ENCODE measurements at places on chromosomes 16 and 17. TPM values are rescaled to one million over a fixed set of nuclear protein-coding genes. Genes with fewer than 3 reads are reported as not detected.

Gene KCNG4
- not detected for total RNA-seq

Gene TMEM208
- 20.3 TPM for total RNA-seq

Gene MYH13
- total RNA-seq = not detected

Gene KRT40
- not detected for total RNA-seq

Gene SHISA6
- not detected for total RNA-seq

Gene TRPV3
- not detected for total RNA-seq

Gene NPIPB8
- not detected for total RNA-seq

Gene RSPRY1
- 32.9 TPM for total RNA-seq

Gene PYY
- total RNA-seq = not detected

Gene KRT17
- total RNA-seq = 1.2 TPM

Gene DNAH9
- total RNA-seq = not detected

Gene TNK1
- 0.49 TPM for total RNA-seq

Gene MAP2K6
- total RNA-seq = 2.9 TPM

Gene RNF227
- total RNA-seq = 3.0 TPM

Gene TVP23B
- 30.1 TPM for total RNA-seq

Gene CCDC92B
- total RNA-seq = not detected

Gene RUNDC3A
- 0.25 TPM for total RNA-seq

Gene MOSMO
- total RNA-seq = 13.7 TPM

Gene G6PC1
- not detected for total RNA-seq

Gene EMP2
- total RNA-seq = 37.4 TPM

Gene SMIM36
- total RNA-seq = not detected

Gene TAT
- not detected for total RNA-seq

Gene GJC1
- 12.6 TPM for total RNA-seq

Gene HIC1
- total RNA-seq = 18.5 TPM

Gene MYL4
- 1.6 TPM for total RNA-seq

Gene SDR42E2
- total RNA-seq = not detected

Gene KCNH4
- total RNA-seq = 0.19 TPM

Gene FNDC8
- not detected for total RNA-seq

Gene TBC1D3H
- total RNA-seq = not detected

Gene RNF222
- not detected for total RNA-seq

Gene FBXW10
- total RNA-seq = not detected

Gene HCRT
- not detected for total RNA-seq

Gene ACACA
- 35.0 TPM for total RNA-seq

Gene UMOD
- total RNA-seq = not detected

Gene GAS2L2
- not detected for total RNA-seq

Gene FUS
- total RNA-seq = 29.5 TPM

Gene OR1F1
- not detected for total RNA-seq
